ENCODE measurements at places on chromosomes 5 and 9.

- no peak for DNase-seq
These were observed 56.6 kb downstream of the PSMB7 start for GRCh38 chr9:124358631-124359030.

- no peak for DNase-seq
These were observed 86.2 kb upstream of the PIK3R1 start for GRCh38 chr5:68129364-68129763.

GRCh38 chr5:150626853-150627276, 13.6 kb upstream of the SYNPO start:
- no peak for DNase-seq

GRCh38 chr9:96382839-96383164, 709 bp downstream of the SLC35D2 start:
- no peak for DNase-seq

DNA sequence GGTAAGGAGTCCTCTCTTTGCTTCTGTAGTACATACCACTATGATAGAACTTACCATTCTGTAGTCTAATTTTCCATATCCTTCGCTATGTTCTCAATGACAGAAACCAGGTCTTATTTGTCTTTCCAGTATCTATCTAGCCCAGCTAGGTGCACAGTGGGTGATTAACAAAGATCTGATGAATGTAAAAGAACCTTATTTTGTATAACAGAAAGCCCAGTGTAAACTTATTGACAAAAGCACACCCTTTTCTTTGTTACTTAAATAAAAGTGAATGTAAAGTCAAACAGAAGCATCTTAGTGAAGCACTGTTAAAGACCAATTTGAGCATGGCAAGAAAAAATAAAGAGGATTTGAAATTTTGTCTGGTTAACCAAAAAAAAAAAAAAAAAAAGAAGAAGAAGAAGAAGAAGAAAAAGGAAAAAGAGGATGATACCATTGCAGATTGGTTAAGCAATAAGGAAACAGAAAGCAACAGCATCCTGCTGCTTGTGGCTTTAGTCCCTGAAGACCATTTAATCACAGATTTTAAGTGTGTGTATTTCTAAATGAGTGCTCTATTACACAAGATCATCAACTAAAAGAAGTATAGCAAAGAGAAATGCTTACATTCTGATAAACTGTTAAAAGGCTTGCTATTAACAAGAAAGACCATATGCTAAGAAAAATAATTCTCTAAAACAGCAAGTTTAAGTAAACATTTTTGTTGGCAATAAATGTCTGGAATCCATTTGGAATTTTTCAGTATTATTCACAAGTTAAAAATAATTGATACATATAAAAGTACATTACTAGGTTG, 21.2 kb downstream of the MEGF9 start:
- DNase-seq, result no peak

DNA sequence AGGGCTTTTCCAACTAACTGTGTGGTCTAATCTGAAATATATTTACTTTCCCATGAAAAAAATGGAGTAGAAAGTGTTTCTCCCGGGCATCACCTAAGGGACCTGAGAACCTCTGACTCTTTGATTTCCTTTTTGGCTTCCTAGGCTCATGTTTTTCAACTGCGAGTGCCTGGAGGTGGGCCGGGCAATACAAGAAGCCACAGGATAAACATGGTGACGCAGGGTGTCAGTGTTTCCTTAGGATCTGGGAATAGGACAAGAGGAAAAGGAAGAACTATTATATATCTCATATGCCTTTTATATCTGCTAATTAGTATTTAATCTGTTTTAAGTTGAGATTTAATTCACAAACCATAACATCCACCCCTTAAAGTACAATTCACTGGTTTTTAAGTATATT, 11.4 kb upstream of the LECT2 start:
- DNase-seq, result no peak

DNA sequence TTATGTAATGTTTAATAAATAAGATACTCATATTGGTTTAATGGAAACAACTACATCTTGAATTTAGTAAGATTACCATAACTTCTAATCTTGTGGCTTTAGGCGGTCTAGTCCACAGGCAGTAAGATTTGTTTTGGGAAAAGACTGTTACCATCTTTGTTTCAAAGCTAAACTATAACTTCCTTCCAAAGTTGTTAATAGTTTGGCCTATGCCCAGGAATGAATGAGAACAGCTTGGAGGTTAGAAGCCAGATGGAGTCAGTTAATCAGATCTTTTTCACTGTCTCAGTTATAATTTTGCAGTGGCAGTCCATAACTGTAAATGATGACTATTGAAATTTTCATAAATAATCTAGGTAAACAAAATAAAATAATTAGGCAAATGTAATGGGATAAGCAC, 241.8 kb upstream of the KLF9 start:
- DNase-seq, result no peak

DNA sequence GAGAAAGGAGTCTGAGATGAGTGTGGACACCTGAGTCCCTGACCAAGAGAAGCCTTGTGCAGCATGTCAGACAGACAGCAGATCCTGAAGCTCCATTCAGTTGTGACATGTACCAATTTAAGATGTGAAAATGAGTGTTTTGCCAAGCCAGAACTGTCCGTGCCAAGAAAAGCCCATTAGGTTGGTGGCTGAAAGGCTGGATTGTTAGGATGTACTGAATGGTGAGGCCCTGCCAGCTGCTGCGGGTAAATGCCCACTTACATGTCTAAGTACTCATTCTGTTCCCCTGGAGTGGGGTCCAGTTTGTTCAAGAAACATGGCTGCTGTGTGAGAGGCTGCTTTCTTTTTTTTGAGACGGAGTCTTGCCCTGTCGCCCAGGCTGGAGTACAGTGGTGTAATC, 14.6 kb downstream of the DAPK1 start:
- DNase-seq, result no peak

GRCh38 chr5:172837640-172838039, 3.6 kb downstream of the ERGIC1 start:
- peak; percentile 28 for DNase-seq

DNA sequence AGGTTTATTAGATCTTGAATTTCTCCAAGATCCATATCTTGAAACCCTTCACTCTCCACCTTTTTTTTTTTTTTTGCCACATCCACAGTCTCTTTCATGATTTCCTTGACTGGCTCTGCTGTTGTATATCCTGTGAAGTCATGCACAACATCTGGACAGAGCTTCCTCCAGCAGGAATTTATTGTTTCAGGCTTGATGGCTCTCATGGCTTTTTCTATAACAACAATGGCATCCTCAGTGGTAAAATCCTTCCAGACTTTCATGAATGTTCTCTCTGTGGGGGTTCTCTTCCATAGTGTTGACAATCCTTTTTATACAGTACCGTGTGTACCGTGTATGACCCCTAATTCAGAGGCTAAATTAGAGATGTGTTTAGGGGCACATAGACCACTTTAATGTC, 24.0 kb downstream of the RANBP17 start:
- DNase-seq, result no peak

DNA sequence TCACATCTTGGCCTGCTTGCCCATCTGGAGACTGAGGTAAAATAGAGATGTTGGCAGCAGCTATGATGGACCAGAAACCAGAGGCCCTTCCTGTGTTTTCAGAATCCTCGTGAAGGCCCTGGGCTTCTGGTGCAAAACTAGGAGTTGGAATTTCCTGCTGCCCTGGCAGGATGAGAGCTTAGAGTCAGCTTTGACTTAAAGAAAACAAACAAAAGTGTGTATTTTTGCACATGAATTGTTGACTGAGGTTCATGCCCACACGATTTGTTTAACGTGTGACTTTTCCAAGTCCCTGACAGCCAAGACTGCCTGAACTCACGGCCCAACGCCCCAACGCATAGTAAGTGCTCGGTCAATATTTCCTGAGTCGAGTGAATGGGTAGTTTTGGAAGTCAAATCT, 303.1 kb downstream of the MLLT3 start:
- no peak for DNase-seq

GRCh38 chr5:176897263-176897662, 1.9 kb downstream of the HK3 start:
- no peak for DNase-seq

DNA sequence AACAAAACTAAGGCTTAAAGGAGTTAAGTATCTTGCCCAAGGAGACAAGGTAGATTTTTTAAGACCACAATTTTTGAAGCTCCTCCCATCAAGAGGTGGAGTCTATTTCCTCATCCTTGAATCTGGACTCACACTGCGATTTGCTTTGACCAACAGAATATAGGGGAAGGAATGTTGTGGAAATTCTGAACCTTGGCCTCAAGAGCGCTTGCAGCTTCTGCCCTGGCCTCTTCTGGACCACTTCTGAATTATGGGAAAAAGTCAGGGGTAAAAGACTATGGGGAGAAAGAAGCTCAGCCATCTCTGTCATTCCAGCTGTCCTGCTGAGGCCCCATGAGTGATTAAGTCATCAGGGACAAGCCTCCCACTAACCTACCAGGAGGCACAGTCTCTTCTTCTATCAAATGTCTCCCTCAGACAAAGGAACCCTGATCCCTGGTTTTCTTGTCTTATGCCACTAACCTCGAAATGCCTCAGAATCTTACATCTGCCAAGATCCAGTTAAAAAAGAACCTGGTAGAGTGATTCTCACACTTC, 25.9 kb downstream of the MAPKAP1 start:
- no peak for DNase-seq

DNA sequence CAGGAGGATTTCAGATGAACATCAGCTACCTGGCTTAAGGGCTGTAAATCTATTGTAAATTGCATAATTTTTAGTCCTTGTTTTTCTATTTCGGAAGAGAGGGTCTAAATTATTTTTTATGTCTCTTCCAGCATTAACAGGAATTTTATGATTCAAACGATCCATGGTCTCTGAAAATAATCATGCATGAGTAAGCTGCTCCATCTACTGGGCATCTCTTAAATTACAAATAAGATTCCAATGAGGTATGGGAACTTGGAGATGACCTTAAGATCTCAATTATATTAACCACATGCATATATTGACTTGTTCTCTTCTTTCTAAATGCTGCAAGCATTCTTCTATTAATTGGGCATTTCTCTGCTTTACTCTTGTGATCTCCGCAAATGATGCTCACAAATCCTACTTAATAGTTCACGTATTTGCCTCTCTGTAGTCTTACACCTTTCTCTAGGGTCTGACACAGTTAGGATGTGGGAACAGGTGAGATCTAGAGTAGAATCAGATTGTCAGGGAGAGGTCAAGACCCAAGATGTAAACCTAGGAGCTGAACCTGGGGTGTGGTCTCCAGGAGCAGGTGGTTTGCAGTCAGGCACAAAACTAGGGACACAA, 86.9 kb downstream of the NUDT12 start:
- no peak for DNase-seq

DNA sequence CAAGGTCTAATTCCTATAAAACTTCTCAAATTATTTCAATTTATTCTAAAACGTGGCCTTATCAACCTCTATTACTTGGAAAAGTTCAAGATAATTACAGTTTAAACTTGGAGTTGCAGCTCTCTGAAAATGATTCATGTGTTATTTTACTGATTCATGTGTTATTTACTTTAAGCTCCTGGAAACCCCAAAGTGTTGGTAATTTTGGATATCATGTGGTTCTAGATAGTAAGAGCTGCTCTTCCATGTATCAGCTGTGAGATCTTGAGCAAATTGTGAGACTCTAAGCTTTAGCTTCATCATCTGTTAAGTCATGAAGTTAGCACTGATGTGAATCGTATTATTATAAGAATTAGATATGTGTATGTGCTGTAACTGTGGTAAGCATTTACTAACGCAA, 749.2 kb downstream of the TLE4 start:
- DNase-seq, result no peak

- DNase-seq, result no peak
These were observed 1.7 kb upstream of the RABL6 start for GRCh38 chr9:136806067-136806466.

GRCh38 chr9:103361906-103362305, 366.8 kb downstream of the CYLC2 start:
- DNase-seq, result no peak

DNA sequence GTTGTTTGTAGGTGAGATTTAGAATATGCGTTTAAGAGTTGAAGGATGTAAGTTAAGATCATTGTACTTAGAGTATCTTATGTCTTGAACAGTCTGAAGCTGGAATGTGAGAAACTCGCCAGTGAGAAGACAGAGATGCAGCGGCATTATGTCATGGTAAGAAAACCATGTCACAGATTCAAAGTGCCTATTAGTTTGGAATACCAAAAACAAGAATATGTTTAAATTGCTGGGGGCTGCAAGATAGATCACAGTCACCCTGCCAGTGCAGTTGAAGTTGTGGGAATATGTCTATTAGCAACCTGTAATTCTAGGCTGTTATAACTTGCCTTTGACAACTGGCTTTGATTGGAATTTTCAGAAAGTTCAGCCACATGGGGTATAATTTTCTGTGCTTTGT, 3.0 kb downstream of the TLE4 start:
- DNase-seq, result no peak

DNA sequence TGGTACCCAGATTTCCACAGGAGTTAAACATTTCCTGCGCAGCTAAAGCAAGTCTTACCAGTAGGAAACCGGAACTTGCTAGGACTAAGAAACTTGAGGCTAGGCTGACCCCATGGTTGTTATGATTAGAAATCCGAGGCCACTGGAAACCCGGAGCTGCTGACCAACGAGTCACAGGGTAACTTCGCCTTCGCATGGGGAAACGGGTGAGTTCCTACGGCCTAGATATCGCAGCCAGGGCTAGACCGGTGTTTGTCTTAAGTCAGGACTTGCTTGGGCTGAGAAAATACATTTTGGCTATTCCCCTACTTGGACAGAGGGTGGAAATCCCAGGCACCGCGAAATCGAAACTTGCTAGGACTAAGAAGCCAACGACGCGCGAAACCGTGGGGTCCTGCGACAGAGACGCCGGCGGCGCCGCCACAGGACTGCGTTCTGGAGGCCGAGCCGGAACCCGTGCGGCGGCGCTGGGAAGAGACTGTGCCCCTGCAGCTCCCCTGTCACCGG, 1.6 kb upstream of the ANXA2R start:
- peak; percentile 71 for DNase-seq

DNA sequence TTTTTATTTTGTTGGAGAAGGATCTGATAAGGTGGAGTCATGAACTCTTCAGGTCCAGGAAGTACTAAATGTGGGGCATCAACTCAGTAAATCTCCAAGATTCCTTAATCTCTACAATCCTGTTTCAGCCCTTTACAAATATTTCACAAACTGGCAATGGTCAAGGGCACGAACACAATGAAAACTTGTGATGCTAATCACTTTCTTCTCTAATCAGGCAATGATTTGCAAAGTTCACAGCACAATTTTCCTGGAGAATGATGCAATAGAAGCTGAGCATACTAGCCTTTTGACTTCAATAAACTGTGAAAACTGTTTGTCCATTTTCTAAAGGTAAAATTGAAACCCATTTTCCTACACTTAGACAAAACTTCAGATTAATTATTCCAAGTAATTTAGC, 16.9 kb downstream of the GDF9 start:
- no peak for DNase-seq

- DNase-seq, result no peak
These were observed 5.7 kb downstream of the RCL1 start for GRCh38 chr9:4798281-4799032.

DNA sequence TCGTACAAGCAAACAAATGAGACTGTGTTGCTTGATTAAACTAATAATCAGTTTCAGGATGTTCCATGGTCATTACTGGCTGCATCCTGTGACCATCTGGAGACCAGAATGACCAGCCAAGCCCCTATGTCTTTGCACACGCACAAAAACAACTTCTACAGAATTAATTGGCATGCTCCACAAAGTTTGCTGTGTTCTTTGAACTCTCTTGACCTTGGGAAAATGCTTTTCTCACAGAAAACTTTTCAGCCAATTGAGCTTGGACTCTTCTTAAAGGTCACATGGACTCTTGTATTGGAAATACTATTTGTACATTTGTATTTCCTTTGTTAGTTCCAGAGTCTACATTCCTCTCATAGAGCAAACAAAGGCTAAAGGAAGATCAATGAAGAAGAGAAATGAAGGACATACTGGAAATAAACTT, 147.8 kb downstream of the ARRDC3 start:
- no peak for DNase-seq

Data from stimulated activated CD4-positive, alpha-beta T cell treated with anti-CD3 and anti-CD28 coated beads, Interleukin-2, amount 100 ng/mL, for 24 hours (primary cell).